ENCODE measurements at places on chromosomes 6 and 20.

- H3K27me3 ChIP-seq, result no peaks in the 10 kb centered on the region
- no peak overlapping the region for H3K27ac ChIP-seq
- H3K36me3 ChIP-seq, result no peaks in the 10 kb centered on the region
- no peak for DNase-seq
- no peak overlapping the region for H3K4me3 ChIP-seq
- no peaks in the 10 kb centered on the region for H3K4me1 ChIP-seq
Measured at GRCh38 chr20:25543068-25543467, 42.3 kb downstream of the NINL start.

DNA sequence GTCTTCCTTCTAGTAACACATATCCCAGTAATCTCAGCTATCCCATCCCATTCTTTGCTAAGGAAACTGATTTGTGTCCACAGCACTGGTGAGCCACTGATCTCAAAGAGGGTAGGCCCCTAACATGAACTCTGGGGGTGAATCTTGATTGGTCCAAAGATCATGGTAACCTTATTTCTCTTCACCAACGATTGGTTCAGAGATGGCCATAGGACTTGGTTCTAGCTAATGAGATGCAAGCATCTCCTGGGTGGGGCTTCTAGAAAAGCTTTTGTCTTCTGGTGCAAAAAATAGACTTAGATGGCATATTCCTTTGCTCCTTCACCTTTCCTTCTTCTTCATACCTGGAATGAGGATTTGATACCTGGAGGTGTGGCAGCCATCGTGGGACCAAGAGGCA is 43.8 kb upstream of the SIRPA start:
- no peaks in the 10 kb centered on the region for H3K27me3 ChIP-seq
- H3K27ac ChIP-seq, result no peak overlapping the region
- no peaks in the 10 kb centered on the region for H3K36me3 ChIP-seq
- no peak overlapping the region for H3K4me3 ChIP-seq
- no peaks in the 10 kb centered on the region for H3K4me1 ChIP-seq
- no peak for DNase-seq

GRCh38 chr20:15310361-15310760 is 972.9 kb upstream of the FLRT3 start:
- DNase-seq, result no peak
- no peak overlapping the region for H3K27ac ChIP-seq

DNA sequence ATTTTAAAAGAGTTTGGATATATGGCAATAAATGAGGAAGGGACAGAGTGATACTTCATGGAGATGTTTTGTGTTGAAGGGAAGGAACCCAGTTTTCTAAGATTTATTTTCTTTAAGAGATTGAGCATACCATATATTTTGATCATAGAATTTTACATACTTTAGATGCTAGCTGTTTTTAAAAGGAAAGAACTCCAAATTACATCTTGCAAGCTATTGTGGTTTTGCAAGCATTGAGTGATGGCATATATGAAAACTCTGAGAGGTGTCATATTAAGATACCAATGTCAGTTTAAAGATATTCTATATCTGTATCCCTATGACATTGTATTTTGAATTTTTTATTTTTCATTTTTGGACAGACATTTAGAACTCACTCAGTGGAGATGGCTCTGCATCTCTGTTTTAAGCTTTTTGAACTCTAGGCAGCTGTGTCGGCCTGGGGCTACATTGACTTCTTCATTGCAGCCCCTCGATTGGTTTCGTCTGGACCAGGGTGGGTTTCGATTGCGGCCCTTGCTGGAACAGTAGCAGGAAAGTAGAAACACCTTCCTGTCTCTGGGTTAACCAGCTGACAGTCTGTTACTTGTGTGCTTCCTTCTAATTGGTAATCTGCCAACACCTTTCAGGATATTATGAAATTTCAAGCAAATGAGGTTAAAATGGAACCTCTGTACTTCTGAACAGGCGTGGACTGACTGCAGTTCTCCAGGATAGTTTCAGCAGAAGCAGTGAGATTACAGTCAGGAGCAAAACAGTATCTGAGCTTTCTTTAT is 14.0 kb downstream of the IGF2R start:
- H3K4me3 ChIP-seq, result no peak overlapping the region
- DNase-seq, result no peak
- H3K4me1 ChIP-seq, result peaks cover 66% of the 10 kb centered on the region

GRCh38 chr20:9442858-9443257 is 71.5 kb upstream of the LAMP5 start:
- peaks cover 44% of the 10 kb centered on the region for H3K36me3 ChIP-seq
- H3K4me1 ChIP-seq, result no peaks in the 10 kb centered on the region
- no peak for DNase-seq
- H3K4me3 ChIP-seq, result no peak overlapping the region

- peaks cover 4% of the 10 kb centered on the region for H3K4me1 ChIP-seq
- no peak overlapping the region for H3K27ac ChIP-seq
- no peaks in the 10 kb centered on the region for H3K27me3 ChIP-seq
- H3K36me3 ChIP-seq, result no peaks in the 10 kb centered on the region
- DNase-seq, result no peak
Measured at GRCh38 chr20:37276494-37277252, 12.8 kb upstream of the MANBAL start.

DNA sequence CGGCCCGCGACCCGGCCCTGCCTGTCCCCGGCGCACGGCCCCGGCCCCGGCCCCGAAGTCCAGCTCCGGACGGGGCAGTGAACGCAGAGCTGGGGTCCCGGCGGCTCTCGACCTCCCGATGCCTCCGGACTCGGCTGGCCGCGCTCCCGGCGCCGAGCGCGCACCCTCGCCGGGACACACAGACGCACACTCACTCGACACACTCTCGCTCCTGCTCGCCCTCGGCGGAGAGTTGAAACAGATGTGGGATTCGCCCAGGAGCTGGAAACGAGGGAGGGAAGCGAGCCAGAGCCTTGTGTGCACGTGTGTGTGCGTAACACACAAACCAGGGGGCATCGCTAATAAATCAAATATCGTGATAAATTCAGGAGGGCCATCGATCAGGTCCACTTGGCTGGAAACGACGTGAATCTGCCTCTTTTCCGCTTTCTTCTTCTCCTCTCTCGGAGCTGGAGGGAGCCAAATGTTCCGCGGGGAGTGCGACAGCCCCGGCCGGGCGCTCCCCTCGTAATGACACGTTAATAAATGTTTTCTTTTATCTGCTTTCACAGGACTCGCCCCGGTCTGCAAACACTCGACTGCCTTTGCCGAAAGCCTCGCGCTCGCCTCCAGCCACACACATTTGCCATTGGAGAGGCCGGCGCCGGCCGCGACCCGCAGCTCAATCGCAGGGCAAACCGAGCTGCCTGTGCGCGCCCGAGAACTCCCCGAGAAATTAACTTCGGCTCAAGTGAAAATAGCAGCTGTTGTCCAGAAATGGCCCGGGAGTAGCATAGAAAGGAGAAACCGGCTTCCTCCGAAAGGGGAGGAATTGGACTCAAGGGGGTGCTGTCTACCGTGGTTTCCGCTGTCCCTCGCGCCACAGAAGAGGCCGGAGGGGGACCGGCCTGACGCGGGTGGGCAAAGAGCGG is 828 bp upstream of the SULF2 start:
- H3K4me3 ChIP-seq, result peak overlapping the region; percentile 93
- peak overlapping the region; percentile 88 for H3K27ac ChIP-seq
- H3K36me3 ChIP-seq, result peaks cover 30% of the 10 kb centered on the region

DNA sequence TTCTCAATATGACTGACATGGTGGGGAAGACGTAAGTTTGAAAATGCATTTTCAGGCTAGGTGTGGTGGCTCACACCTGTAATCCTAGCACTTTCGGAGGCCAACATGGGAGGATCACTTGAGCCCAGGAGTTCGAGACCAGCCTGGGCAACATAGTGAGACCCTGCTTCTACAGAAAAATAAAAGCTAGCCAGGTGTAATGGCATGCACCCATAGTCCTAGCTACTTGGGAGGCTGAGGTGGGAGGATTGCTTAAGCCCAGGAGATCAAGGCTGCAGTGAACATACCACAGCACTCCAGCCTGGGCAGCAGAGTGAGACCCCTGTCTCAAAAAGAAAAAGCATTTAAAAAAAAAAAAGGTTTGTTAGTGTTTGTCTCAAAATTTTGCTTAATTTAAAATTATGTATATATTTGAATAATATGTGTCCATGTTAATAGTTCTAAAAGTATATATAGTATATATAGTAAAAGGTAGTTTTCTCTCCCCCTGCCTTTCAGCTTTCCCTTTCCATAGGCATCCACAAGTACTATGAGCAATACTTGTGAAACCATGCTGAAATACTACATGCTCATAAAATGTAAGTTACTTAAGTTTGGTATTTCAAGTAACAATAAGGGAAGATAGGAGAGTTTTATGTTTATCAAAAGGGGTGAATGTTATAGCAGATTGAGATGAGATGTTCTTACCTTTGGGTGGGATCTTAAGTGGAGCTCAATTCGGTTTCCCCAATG is 15.1 kb downstream of the PTPRA start:
- peaks cover 18% of the 10 kb centered on the region for H3K4me1 ChIP-seq
- H3K36me3 ChIP-seq, result no peaks in the 10 kb centered on the region
- no peak overlapping the region for H3K27ac ChIP-seq

DNA sequence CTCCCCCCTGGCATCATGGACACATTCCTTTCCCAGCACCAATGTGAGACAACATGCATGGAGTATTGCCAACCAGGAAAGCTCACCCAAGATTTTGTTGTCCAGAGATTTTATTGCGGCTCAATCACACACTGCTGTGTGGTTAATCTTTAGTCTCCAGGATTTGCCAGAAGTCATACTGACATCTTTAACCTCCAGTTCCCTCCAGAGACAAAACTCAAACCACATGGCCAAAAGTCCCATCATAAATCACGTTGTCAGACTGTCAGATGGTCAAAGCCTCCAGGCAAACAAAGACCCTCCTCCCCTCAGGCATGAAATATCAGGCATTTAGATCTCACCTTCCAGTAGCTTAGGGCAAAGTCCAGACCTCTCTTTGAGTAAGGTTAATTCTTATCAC is 97.3 kb upstream of the OPRM1 start:
- H3K36me3 ChIP-seq, result no peaks in the 10 kb centered on the region
- DNase-seq, result no peak
- H3K27me3 ChIP-seq, result no peaks in the 10 kb centered on the region
- H3K4me1 ChIP-seq, result no peaks in the 10 kb centered on the region
- no peak overlapping the region for H3K4me3 ChIP-seq
- H3K27ac ChIP-seq, result no peak overlapping the region

DNA sequence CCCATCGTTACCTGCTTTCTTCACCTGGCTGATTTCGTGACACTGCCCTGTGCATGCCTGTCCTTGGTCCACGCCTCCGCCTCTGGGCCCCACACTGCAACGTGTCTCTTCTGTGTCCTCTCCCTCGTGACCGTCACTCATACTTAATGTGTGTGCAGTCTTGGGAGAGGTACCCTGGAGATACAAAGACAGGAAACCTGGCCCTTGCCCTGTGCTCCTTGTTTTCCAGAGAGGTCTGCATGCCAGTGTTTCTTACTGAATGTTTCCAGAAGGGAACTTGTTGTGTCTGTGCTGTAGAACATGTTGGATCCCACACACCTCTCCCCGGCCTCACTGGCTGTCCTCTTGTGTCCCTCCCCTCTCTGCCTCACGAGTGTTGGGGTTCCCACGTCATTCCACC is 45.8 kb downstream of the SNX9 start:
- peaks cover 33% of the 10 kb centered on the region for H3K36me3 ChIP-seq
- no peak overlapping the region for H3K27ac ChIP-seq
- H3K27me3 ChIP-seq, result no peaks in the 10 kb centered on the region
- peaks cover 6% of the 10 kb centered on the region for H3K4me1 ChIP-seq
- no peak for DNase-seq

DNA sequence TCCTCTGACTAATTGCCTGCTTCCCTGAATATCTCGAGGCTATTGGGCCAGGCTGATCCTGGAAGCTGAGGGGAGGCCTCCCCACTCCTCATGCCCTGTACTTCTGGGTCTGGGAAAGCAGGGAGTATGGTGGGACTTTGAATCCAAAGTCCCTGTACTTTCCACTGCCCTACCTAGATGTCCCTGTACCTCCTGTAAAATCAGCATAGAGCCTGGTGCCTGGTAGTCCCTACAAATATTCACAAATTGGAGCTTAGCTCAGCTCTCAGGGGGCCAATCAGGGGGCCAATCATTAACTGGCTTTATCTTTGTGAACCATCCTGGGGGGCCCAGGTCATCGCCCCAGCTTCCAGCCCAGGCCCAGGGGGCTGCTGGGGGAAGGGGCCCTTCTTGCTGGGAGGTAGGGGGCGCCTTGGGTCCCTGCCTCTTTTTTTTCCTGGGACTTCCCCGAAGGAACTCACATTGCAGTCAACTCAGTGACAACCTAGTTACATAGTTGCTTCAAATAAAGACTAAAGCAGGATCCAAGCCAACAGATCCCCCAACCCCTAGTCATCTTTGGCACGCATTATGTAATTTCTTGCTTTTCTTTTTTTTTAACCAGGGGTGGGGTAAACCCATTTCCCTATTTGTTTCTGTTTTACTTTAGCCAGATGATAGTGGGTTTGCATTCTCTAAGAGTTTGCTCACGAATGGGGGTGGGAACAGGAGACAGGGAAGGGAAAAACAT is 6.9 kb upstream of the VEGFA start:
- no peak overlapping the region for H3K4me3 ChIP-seq
- H3K36me3 ChIP-seq, result no peaks in the 10 kb centered on the region
- H3K27ac ChIP-seq, result no peak overlapping the region
- no peaks in the 10 kb centered on the region for H3K4me1 ChIP-seq

- no peaks in the 10 kb centered on the region for H3K27me3 ChIP-seq
- no peaks in the 10 kb centered on the region for H3K36me3 ChIP-seq
- no peak overlapping the region for H3K4me3 ChIP-seq
Measured at GRCh38 chr6:1607516-1608221, 2.0 kb upstream of the FOXC1 start.

- peak overlapping the region; percentile 68 for H3K27ac ChIP-seq
- DNase-seq, result no peak
- peaks cover 11% of the 10 kb centered on the region for H3K4me1 ChIP-seq
- no peak overlapping the region for H3K4me3 ChIP-seq
- peaks cover 22% of the 10 kb centered on the region for H3K36me3 ChIP-seq
Measured at GRCh38 chr6:166460473-166461437, 78.0 kb upstream of the MPC1 start.

DNA sequence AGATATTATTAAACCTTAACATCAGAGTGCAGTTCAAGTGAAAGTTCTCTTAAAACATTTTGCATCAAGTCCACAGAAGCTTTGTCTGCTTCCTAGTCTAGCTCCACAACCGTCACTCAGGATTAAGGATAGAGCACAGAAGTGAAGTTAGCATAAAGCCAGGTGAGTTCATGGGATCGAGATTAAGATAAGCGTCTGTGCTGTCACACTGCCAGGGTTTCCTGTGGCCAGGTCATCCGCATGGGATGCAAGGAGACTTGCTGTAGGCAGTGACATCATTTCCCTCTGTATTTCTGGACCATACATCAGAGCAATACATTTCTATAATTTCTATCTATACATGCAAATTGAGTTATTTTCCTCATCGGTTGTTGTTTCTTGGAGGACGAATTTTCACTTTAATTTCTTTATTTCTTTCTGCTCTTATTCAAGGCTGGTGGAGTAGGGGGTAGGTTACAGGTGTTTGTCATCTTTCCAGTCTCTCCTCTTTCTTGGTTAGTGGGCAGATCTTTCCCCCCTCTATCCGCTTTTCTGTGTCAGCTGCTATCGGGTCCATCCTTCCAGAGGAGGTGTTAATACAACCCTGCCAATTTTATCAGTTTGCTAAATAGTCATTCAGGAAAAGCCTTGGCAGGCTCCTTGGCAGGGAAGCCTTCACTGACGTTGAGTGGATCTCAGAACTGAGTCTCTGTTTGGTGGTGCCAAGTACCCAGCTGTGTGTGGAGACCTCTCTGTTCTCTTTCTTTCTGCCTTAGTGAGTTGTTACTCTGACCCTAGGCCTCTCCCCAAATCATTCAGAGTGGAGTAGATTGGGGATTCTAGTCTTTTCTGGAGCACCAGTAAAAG is 307.6 kb upstream of the MAP3K7 start:
- no peak overlapping the region for H3K4me3 ChIP-seq
- DNase-seq, result no peak
- no peaks in the 10 kb centered on the region for H3K27me3 ChIP-seq
- H3K27ac ChIP-seq, result no peak overlapping the region
- no peaks in the 10 kb centered on the region for H3K4me1 ChIP-seq

- no peak for DNase-seq
- no peak overlapping the region for H3K4me3 ChIP-seq
- H3K36me3 ChIP-seq, result no peaks in the 10 kb centered on the region
- no peaks in the 10 kb centered on the region for H3K4me1 ChIP-seq
Measured at GRCh38 chr6:90790058-90790457, 203.2 kb upstream of the MAP3K7 start.
